Stimulated activated CD8-positive, alpha-beta memory T cell treated with anti-CD3 and anti-CD28 coated beads, Interleukin-15, amount 100 ng/mL, for 1 hour (primary cell): ENCODE measurements at places on chromosomes 13 and 19.

- no peak for DNase-seq
These were observed 26.6 kb downstream of the BRD4 start for GRCh38 chr19:15305582-15306334.

GRCh38 chr19:3818918-3819317 is 32.7 kb upstream of the MATK start:
- DNase-seq, result no peak

GRCh38 chr19:29287061-29287460 is 74.1 kb upstream of the UQCRFS1 start:
- DNase-seq, result no peak

GRCh38 chr13:84684804-84685203 is 802.5 kb upstream of the SLITRK1 start:
- no peak for DNase-seq

DNA sequence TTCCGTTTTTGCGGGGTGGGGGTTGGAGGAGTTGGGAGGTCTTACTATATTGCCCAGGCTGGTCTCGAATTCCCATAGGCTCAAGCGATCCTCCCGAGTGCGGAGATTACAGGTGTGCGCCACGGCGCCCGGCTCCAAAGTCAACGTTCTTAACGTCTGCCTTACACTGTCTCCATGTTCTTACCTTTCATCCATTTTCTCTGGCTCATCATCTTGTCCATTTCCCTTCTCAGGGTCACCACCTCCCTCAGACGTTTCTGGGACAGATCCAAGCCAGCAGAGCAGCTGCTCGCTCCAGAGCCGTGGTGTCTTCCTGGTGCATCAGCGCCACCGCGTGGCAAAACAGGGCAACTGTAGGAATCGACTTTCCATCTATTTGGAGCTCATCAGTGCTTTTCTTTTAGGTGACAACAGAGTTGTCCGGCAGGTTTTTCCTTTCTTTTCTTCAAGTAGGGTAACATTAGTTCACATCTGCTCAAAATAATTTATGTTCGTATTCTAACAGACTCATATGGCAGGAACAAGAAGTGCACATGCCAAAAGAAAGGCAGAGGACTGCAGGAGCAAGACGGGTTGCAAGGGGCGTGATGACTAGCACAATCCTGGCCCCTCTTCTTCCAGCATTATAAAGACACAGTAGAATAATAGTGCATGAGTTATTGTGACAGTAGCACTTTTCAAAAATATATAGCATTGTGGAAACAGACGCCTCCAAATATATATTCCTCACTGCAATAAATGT is 103.1 kb upstream of the ABCC4 start:
- DNase-seq, result peak; percentile 58
